ENCODE measurements at places on chromosomes 12 and 14.

- DNase-seq = no peak
Observed at GRCh38 chr12:31316891-31317290, 9.1 kb downstream of the SINHCAF start.

DNA sequence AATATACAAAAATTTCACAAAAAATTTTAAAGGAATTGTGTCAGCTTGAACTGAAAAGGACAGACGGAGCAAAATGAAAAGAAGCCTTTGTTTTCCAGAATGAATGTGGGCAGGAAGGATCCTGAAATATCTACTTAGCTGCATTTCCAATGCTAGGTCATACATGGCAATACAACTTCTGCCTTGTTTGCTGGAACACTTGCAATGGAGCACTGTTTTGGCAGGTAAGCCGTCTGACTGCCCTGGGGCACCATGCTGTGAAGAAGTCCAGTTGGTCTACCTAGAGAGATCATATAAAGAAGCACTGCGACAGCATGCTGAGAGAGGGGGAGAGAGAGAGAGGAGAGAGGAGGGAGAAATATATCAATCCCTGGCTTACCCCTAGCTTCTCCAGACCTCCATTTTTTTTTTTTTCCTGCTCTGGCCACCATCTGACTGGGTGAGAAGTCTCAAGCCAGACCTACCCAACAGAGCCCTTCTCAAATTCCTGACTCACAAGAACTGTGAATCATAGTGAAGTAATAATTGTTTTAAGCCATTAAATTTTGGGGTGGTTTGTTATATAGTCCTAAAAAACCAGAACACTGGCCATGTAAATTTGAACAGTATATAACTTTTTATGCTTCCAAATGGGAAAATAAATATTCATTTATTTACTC is 97.1 kb upstream of the PRICKLE1 start:
- DNase-seq = no peak

DNA sequence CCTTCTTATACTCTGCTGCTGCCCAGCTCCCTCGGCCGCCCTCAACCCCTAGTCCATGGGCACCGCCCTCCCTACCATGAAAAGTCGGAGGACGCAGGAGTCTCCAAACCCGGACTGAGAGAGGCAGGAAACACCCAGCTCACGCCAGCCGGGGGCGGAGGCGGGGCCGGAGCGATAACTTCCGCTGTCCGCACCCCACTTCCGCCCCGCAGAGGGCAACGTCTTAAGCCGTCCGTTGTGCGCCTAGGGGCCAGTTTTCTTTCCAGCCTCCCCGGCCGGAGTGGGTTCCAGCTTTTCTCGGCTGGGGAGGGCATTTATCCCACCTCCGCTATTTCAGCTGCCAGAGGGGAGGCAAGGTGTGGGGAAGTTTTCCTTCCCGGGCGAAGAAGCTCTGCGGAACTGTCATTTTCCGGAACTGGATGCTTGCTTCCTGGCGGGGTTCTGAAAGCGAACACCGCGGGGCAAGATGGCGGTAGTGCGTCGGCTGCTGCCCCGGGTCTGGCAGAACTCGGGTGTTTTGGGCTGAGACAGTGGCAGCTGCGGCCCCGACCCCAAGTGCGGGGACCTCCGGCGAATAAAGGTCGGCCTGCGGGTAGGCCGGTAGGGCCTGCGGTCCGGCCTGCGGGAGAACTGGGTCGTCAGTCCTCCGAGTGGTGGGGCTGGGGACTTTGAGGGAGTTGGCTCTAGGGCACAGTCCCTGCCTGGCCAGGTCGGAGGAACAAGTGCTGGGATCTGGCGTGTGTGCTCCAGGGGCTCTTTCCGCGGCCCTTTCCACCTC is at the start of the genes KCTD10 and UBE3B:
Gene KCTD10 (minus strand): TSS at position 116 of the 778 bp plus-strand sequence. CDS start 38 bp downstream, at position 78.
Gene UBE3B (plus strand): TSS at position 450 of the 778 bp plus-strand sequence. CDS start 5,918 bp downstream, outside the sequence.
- peak; percentile 88 for DNase-seq

GRCh38 chr14:29391801-29392200 is 535.8 kb downstream of the PRKD1 start:
- no peak for DNase-seq

DNA sequence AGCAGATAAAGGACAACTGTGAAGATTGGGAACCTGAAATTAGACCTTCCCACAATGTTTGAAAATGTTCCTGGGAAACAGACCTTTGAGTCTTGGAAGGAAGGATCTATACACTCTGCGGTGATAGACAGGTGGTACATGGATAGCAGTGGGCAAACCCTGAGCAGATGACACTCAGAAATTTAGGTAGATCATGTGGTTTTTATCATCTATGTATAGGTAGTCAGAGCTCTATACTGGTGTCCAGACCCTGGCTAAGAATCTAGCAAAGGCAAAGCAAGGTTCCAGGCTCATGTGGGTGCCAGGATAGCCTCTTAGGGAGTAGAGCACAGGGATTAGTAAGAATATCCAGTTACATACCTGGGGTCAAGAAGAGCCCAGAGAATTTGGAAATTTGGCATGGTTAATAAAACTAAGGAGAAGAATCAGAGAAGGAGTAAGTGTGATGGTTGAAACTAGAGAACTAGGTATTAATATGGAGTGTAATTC is 331.2 kb upstream of the FBXO33 start:
- no peak for DNase-seq

DNA sequence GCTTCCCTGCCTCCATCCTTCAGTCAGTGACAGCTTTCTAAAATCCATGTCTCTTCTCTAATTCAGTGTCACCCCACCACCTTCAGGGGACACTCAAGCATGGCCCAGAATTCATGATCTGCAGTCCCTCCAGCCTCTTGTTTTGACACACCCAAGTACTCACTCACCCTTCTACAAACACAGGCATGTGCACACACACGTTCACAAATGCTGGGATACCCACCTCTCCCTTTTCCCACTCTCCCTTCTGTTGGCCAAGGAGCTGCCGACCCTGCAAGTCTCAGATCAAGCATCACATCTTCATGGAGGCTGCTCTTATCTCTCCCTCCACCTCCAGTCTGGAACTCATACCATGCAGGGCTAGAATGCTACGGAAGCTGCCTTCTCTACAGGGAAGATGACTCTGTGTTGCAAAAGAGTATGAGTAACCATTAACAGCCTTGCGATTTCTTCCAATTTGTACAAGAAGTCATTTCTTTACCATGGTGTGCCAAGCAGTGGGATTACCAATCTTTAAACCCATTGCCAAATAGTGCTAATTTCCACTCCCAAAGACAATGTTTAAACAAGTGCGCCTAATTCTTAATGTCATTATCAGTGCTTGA is 196.1 kb downstream of the BCL11B start:
- no peak for DNase-seq

- no peak for DNase-seq
Observed at GRCh38 chr14:49203676-49204075, 382.5 kb downstream of the RPS29 start.

DNA sequence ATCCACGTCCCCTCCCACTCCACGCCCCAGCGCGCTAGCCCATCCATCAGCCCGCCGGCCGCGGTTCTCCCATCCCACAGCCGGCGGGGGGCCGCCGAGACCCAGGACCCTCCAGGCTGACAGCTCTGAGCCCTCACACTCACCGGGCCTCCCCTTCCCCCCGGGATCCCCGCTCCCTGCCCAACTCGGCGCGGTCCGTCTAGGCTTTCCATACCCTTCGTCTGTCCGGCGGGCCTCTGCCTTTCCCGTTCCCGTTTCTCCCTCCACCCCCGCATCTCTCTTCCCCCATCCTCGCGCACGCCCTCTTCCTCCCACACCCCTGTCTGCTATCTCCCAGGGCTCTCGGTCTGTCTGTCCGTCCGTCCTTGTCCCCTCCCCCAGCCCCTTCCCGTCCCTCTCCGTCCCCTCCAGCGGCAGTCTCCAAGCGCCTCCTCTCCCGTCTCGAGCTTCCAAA is 726 bp downstream of the ZFHX2 start:
- no peak for DNase-seq

GRCh38 chr14:77031759-77032490 is 3.4 kb upstream of the IRF2BPL start:
- no peak for DNase-seq

GRCh38 chr12:32016680-32017482 is 57.7 kb downstream of the RESF1 start:
- DNase-seq = no peak

GRCh38 chr14:68124050-68124449 is 304.5 kb downstream of the RAD51B start:
- no peak for DNase-seq

- DNase-seq = no peak
Observed at GRCh38 chr12:121089031-121089812, 43.5 kb upstream of the P2RX7 start.

DNA sequence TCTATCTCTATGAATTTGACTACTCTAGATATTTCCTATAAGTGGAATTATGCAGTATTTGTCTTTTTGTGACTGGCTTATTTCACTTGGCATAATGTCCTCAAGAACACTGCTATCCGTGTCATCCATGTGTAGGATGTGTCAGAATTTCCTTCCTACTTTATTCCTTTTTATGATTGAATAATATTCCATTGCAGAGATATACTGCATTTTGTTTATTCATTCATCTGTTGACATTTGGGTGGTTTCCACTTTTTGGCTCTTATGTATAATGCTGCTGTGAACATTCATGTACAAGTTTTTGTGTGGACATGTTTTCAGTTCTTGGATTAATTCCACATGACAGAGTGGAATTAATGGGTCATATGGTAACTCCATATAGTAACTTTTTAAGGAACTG is 45.7 kb upstream of the ATP2A2 start:
- no peak for DNase-seq

DNA sequence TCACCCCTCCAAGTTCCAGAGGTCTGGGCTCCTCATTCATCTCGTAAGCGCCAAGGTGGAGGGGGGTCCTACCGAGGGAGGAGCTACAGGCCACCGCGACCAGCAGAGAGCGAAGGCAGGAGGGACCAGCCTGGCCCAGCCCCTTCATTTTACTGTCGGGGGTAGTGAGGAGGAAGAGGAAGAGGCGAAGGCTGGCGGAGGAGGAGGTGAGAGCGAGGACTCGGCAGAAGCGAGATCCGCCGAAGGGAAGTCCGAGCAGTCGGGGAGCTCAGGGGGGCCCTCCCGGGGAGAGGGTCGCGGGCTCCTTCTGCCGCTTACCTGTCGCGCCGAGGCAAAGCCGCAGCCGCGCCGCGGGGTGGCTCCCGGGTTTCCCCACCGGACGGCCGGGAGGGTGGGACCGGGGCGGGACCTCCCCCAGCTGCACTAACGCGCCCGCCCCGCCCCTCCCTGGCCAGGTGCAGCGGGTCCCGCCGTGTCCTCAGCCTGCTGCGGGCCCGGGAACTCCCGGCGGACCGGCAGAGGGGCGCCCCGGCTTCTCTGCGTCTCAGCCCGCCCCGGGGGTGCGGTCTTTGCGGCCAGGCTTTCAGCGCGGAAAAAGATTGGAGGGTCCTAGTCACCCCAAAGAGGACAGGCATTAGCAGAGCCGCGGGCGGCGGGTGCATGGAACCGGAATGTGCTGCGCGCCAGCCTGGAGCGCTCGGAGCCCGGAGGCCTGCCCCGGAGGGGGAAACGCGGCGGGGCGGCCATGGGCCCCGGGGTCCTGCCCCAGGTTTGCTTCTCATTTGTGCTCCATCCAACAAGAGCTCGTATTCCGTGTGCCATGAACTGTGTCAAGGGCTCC is at the start of gene GALNT6:
Gene GALNT6 (minus strand): TSS at position 124 of the 841 bp plus-strand sequence. CDS start 11,625 bp downstream, outside the sequence.
- peak; percentile 82 for DNase-seq

GRCh38 chr12:63897931-63898330 is 53.4 kb downstream of the SRGAP1 start:
- no peak for DNase-seq

DNA sequence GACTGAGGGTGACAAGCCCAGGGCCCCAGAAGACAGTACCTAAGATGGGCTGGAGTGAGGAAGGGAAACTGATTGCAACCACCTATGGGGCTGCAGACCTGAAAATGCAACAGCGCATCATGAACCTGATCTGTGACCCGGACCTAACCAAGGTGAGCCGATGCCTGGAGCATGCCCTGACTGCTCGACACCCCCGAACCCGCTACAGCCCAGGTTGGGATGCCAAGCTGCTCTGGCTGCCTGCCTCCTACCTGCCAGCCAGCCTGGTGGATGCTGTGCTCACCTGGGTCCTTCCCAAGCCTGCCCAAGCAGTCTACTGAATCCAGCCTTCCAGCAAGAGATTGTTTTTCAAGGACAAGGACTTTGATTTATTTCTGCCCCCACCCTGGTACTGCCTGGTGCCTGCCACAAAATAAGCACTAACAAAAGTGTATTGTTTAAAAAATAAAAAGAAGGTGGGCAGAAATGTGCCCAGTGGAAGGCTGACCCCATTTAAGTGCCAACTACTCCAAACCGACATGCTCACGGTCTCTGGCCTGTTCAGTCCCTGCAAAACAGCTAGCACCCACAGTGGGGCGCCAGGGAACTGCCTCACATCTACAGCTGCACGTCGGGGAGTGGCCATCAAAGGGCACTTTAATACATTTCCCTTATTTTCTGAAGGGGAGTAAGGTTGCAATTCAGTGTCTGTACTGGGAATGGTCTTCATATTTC is 4.2 kb downstream of the RDH5 start:
- DNase-seq = peak; percentile 73

DNA sequence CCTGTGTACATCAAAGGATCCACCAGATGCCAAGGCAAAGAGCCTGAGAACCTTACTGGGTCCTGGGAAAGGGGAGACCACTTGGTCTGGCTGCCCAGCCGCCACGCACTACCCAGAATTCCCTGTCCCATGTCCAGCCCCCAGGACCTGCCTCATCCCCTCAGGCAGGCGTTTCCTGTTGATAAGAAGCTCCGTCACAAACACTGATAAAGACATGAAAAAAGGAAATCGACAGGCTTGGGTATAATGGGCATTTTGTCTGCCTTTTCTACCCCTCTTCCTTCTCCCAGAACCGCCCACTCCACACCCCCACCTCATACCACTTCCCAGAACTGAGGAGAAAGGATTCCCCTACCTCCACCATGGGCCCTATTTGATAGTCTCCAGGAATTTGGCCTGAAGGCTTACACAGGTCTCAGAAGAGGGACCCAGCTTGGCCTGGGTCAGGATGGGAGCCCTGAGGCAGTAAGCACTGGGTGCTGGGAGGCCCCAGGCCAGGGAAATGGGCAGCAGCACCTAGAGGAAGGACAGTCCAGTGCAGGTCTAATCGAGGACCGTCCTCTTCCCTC is 18.8 kb downstream of the ACVRL1 start:
- no peak for DNase-seq

DNA sequence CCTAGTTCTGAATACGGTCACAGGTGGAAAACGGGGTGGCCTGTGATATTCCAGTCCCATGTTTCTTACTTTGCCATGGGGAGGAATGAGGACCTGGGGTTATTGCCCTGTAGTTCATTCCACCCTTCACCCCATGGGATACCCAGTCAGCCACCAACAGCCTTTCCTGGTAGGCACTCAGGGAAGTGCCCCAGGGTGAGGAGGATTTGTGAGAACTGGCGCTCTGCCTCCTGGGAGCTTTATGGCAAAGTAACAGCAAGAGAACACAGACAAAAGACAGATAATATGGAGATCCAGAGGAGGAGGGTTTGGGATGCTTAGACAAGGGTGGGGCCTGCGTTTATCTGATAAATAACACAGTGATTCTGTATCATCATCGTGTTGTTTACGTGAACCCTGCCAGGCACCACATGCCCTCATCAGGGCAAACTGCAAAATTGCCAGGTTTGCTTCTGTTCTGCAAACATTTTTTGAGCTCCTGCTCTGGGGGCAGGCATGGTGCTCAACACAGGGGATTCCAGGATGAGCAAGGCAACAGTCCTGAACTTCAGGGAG is 223.5 kb downstream of the SLC41A2 start:
- no peak for DNase-seq

DNA sequence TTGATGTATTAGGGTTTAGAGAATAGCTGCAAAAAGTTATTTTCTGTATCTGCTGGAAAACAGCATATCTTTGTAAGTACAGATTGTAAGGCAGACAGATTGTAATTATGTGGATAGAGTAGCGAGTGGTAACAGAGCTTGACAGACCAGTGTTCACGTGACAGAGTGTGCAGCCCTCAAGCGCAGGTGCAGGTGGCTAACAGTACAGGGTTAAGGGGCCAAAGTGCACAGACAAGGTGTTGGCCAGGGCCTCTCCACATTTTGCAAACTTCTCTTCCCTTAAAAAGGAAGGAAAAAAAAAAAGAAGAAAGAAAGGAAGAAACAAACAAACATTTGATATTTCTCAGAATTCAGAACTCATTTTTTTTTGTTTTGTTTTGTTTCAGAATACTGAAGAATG is 25.2 kb upstream of the KLHL42 start:
- DNase-seq = no peak
